ENCODE measurements at places on chromosomes 5 and 9.

GRCh38 chr9:69078069-69078468 lies 42.5 kb downstream of the FXN start:
- DNase-seq = no peak

- no peak for DNase-seq
Measured at GRCh38 chr5:136080113-136080482, 51.3 kb downstream of the TGFBI start.

- no peak for DNase-seq
Measured at GRCh38 chr9:127393645-127394044, 3.3 kb upstream of the SLC2A8 start.

GRCh38 chr9:12539580-12539975 lies 153.6 kb upstream of the TYRP1 start:
- DNase-seq = no peak

DNA sequence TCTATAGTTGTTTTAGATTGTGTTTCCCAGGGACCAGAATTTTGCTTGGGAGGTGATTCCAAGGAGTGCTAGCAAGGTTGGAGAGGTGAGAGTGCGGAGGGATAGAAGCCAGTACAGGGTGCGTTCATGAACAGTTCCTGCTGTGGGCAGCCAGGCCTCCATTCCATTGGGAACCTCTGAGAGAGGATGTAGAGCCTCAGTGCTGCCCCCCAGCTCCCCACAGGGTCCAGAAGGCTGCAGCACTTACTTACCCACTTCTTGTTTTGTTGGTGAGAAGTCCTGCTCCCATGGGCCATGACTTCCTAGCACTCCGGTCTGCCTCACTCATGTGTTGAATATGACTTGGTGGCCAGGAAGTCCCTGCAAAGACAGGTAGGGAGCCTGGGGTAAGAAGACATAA lies 128.2 kb upstream of the GAS1 start:
- DNase-seq = no peak

GRCh38 chr5:75006865-75007822 lies 45.2 kb downstream of the GCNT4 start:
- DNase-seq = peak; percentile 63

GRCh38 chr5:123294544-123294943 lies 128.7 kb downstream of the CEP120 start:
- no peak for DNase-seq

DNA sequence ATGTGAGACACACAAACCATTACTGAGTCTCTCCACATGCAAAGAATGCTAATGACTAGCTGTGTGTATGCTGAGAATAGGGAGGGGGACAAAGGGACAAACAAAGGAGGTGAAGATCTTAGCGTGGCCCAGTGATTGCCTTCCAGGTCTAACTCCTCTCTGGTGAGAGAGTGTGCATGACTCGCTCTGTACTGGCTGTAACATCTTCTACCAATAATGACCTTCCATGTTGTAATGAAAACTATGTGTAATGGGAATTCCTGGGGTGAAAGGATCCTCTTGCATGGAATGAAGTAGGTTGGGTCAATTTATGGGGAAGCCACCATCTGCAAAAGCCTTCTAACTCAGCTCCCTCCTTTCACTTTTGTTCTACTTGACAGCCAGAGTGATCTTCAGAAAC lies 24.4 kb upstream of the GPR151 start:
- DNase-seq = no peak

GRCh38 chr5:102743900-102744299 lies 11.2 kb upstream of the PAM start:
- no peak for DNase-seq

GRCh38 chr9:7367726-7368125 lies 431.9 kb downstream of the DMAC1 start:
- no peak for DNase-seq

DNA sequence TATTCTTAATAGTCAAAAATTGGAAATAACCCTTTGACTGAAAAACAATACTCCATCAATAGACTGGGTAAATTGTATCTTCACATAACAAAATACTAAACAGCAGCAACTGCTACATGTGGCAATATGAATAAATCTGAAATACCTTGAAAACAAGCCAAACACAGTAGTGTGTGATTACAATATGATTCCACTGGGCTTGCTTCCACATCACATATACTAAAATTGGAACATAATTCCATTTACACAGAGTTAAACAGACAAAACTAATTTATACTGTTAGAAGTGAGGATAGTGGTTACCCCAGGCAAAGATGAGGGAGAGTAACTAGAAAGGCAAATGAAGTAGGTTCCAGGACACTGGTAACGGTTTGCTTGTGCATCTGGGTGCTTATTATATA lies 20.4 kb downstream of the FNIP1 start:
- DNase-seq = no peak

DNA sequence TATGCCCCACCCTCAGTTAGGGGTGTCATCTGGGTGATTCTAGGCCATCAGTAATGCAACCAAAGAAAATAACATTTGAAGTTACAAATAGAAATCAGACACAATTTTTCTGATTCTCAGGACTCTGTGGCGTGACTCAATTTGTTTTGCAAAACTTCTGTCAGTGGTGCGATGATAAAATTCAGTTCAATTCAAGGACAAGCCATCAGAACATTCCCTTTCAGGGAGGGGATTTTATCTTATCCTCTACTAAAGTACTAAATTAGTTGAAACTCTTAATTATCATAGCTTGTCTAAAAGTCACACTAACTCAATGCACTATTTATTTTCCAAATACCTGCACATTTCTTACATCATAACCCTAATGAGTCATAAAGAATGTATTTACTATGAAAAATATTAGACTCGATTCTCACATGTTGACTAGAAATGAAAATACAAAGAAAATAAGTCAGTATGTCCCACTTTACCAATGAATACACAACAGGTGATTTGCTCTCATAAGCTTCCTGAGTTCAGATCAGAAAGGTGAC lies 28.2 kb downstream of the HTR4 start:
- no peak for DNase-seq

DNA sequence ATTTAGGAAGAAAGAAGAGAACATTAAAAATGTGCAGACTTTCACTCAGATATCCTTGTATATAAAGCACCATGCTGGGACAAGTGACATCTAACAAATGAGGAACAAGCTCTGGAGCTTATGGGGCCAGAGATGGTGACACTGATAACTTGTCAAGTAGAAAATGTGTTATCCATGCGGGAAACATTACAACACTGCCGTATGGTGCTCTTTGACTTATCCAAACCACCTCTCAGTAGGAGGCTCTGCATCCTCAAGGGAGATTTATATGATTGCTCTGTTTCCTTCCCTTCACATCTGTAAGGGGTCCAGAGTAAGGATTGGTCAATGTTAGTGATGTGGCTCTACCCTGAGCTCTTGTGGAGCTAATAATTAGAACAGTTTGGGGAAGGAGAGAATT lies 23.5 kb downstream of the KCTD16 start:
- DNase-seq = peak; percentile 88

GRCh38 chr5:37814699-37815098 lies 25.1 kb downstream of the GDNF start:
- DNase-seq = no peak

GRCh38 chr5:6273090-6273735 lies 105.1 kb downstream of the MED10 start:
- DNase-seq = no peak

- DNase-seq = no peak
Measured at GRCh38 chr9:27537756-27538155, 8.1 kb upstream of the MOB3B start.

- no peak for DNase-seq
Measured at GRCh38 chr9:77534376-77535057, 113.6 kb downstream of the GNA14 start.

DNA sequence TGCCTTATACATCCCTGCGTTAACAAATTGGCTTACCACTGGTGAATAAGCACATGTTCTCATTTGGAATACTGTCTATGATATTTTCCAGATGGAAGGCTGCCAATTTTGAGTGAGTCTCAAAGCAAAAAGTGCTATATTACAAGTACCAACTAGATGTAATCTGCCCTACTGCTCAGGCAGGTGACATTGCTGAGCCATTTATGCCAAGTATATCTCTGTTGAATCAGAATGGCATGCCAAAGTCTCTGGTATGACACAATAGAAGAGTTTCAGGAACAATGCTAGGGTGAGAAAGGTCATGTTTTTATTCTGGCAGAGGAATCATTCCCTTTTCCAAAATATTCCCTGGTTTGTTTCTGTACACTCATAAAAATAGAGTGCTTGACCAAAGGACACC lies 356.5 kb downstream of the CDH9 start:
- DNase-seq = no peak

GRCh38 chr5:15807871-15808270 lies 307.9 kb downstream of the FBXL7 start:
- no peak for DNase-seq

GRCh38 chr5:170617533-170618490 lies 114.0 kb downstream of the KCNIP1 start:
- no peak for DNase-seq

DNA sequence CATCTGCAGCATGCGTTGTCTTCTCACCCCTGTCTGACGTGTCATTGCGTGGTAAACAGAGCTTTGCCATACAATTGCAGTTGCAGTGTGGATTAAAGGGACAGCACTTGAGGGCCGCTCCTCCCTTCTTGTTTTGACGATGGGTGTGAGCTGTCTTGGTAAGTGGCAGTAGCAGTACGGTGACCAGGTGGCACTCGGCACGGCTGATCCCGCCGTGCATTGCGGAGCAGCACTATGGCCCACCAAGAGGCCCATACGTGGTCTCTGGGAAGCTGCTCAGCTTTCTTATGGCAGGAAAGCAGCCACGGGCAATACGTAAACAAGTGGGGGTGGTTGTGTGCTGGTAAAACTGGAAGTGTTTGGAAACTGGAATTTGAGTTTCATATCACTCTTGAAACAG lies 25.1 kb downstream of the EHMT1 start:
- no peak for DNase-seq

GRCh38 chr5:146584750-146585149 lies 68.8 kb upstream of the GPR151 start:
- DNase-seq = no peak

Measured in NB4 (cell line).